Retina (tissue), 1 donor: ENCODE measurements at places on chromosomes 7 and 10.

GRCh38 chr10:92712016-92712889 is 22.5 kb downstream of the HHEX start:
- no peak for DNase-seq

GRCh38 chr10:80488539-80489066 is 34.5 kb downstream of the TSPAN14 start:
- no peak for DNase-seq

- DNase-seq = no peak
These were observed 268.4 kb downstream of the CXCL12 start for GRCh38 chr10:44116474-44116873.

DNA sequence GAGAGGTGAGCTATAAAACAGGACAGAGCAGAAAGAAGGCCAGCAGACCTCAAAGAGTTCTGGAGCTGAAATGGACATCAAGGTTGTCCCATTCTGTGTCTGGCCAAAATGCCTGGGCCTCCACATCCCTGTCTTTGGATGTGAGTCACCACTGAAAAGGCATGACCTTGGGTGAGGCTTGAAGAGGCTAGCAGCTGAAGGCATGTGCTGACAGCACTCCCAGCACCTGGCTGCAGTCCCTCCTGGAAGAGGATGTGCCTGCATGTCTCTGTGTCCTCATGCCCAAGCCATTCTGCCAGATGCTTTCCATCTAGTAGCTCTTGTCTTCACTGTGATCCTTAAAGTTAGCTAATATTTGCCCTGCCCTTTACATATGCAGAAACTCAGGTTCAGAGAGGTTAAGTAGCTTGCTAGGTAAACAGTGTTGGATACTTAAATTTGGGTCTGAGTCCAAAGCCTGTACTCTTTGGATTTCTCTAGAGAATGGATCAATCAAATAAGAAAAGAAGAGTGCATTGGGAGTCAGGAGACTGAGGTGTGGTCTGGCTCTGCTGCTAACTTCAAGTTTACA is 35.8 kb downstream of the HECW1 start:
- no peak for DNase-seq

DNA sequence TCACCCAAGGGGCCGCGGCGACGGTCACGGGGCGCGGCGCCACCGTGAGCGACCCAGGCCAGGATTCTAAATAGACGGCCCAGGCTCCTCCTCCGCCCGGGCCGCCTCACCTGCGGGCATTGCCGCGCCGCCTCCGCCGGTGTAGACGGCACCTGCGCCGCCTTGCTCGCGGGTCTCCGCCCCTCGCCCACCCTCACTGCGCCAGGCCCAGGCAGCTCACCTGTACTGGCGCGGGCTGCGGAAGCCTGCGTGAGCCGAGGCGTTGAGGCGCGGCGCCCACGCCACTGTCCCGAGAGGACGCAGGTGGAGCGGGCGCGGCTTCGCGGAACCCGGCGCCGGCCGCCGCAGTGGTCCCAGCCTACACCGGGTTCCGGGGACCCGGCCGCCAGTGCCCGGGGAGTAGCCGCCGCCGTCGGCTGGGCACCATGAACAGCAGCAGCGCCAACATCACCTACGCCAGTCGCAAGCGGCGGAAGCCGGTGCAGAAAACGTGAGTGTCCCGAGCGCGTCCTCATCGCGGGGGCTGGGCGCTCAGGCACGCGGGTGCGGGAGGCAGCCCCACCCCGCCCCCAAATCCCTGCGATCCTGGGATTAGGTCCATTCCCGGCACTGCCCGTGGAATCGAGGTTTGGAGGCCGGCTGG is 509 bp downstream of the AHR start:
- DNase-seq = peak; percentile 79

DNA sequence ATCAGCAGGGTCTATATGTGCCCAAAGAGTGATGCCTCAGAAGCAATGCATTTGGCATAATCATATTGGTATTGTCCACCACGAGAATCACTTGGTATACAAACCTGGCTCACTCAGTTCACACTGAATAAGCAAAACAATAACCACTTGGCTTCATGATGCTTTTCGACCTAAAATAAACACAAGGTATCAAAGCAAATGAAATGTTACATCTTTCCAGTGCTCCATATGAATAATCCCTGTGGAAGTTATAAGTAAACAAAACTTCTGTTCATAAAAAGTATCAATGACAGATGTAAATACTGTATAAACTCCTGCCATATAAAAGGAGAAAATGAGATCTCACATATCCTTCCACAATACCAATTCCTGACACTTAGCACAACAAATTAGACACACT is 29.8 kb upstream of the EBLN1 start:
- DNase-seq = no peak

DNA sequence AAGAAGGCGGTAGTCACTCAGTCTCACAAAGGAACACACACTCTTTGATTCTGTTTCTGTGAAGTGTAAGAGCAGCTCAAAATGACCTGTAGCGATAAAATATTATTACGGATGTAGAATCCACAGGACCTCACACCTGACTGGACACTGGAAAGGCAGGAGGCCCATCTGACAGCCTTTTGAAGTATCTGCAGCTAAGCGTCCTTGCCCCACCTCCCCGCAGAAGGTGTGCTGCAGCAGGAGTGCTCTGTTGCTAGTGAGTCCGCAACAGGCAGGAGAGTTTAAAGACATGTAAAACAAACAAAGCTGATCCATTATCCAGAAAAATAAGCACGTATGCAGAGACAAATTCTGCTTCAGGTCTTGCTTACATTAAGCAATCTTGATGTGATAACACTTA is 355.5 kb downstream of the GPR158 start:
- DNase-seq = no peak

GRCh38 chr7:74306730-74307469 is 17.7 kb downstream of the CLIP2 start:
- peak; percentile 49 for DNase-seq

DNA sequence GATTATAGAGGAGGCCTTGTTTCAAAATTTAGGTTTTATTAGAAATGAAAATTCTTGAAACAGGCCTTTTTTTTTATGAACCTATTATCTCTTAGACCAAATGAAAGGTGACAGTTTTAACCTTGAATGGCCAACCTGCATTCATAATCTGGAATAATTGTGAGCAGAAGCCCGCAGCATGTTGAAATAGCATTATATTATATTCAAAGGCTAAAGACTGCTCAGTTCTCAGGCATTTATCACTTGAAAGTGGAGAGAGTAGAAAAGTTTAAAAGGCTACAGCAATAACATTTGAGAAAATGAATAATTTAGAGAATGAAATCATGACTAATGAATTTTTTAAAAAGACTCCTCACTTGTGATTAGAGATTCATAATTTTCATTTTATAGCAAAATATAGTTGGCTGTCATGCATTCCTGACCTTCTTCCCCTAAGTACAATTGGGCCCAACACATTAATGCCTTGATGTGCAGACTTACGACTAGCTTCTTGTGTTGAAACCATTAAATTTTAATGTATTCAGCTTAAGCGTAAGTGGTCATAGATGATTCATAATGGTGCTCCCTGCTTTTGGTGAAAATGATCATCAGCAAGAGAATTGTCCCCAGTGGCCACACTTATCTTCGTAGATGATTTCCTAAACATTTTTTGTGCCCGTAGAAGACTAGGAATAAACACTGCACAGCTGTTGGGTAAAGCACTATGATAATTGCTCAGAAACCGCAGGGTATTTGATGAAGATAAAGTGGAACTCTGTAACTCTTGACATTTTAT is 346.6 kb upstream of the BMPER start:
- no peak for DNase-seq

- DNase-seq = no peak
These were observed 47.2 kb upstream of the WDR11 start for GRCh38 chr10:120803972-120804371.

DNA sequence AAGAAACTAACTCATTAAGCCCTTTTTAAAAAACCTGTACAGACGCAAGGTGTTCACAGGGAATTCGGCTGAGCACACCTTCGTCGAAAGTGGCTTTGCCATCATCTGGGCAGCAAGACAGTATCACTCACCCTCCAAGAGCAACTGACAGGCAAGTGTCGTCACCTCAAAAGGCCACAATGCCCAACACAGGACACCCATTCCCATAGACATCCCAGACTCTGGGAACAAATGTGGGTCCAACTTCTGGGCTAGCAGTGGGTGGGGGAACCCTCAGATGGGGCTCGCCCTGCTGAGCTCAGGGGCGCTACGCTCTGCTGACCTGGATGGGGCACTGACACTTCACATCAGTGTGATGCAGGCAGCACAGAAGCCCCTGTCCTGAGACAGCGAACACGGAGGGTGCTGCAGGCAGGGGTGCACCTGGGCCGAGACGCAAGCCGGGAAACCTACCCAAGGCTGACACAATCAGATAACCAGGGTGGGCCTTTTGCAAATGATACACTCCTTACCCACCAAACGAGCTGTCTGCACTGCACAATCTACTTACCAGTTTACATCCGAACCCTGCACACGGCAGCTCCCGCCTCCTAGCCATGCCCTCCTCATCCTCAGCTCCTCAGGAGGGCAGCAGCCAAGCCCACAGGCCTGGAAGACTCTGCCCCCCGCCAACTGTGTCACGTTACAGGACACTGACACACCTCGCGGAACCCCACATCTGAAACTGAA is 1.7 kb downstream of the DIP2C start:
- no peak for DNase-seq

GRCh38 chr7:156638443-156639077 is 2.0 kb upstream of the RNF32 start:
- no peak for DNase-seq

- no peak for DNase-seq
These were observed 88.5 kb downstream of the AVL9 start for GRCh38 chr7:32583791-32584190.

DNA sequence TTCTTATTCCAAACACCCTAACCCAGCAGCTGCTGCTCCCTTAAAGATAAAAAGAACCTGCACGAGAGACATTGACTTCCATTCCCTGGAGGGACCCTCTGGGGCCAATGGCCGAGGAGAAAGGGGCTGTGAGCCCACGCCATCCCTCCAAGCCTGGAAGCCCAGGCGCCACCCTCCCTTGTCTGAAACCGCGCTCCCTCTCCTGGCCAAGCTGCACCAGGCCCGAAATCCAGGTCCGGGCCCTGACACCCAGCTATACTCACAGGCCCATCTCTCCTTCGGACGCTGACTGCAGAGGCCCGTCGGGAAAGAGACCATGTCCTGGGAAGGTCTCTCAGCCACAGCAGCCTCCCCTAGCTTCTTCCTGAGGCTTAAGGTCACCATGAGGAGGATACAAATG is 196.5 kb downstream of the PTPRN2 start:
- no peak for DNase-seq

DNA sequence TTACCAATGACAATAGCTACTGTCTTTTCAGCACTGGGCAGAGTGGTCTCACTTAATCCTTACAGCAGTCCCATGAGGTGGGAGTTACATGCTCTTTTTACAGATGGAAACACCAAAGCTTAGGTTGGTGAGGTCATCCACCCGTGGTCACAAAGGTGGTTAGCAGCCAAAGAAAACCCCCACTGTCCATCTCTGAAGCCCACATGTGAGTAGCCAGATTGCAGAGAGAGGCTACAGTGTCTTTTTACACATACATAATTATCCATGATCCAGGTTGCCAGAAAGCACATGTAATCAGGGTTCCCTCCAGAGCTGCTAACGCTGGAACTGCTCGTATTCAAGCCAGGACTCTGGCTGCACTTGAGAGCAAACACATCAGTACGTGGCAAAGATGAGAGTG is 24.6 kb upstream of the ANKRD2 start:
- no peak for DNase-seq

DNA sequence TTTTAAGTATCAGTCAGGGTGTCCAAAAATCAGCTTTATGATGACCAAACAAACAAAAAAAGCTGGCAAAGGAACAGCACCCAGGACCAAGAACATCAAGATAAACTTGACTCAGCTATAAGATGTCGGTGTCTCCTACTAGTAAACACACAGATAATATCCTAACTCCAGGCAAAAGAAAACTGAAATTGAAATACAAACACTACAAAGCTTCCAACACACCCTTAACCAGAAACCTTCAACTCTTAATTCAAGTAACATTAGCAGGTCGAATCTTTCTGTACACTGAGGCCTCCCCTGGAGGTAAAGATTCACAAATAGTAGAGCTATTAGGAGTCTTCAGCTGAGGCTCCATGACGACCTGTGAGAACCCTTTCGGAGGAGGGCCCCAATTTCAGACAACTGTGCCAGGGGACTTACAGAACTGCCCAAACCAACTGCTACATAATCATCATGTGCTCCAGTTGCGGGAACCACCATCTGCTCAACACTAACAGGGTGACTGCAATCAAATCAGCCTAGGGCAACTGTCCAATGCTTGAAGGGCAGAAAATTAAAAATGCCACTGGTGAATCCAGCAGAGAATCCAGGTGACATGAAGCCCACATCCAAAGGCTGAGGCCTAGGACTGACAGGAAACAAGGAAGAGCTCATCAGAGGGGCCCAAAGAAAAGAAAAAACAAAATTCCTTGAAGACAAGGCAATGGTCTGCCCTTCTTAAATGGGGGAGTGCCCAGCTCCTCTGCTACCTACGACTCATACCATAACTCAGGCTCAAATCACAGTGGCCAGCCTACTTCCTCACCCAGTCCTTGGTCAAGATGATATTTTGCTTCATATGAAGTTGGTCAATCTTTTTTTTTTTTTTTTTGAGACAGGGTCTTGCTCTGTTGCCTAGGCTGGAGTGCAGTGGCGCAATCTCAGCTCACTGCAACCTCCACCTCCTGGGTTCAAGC is 20.0 kb downstream of the XPNPEP1 start:
- DNase-seq = no peak

DNA sequence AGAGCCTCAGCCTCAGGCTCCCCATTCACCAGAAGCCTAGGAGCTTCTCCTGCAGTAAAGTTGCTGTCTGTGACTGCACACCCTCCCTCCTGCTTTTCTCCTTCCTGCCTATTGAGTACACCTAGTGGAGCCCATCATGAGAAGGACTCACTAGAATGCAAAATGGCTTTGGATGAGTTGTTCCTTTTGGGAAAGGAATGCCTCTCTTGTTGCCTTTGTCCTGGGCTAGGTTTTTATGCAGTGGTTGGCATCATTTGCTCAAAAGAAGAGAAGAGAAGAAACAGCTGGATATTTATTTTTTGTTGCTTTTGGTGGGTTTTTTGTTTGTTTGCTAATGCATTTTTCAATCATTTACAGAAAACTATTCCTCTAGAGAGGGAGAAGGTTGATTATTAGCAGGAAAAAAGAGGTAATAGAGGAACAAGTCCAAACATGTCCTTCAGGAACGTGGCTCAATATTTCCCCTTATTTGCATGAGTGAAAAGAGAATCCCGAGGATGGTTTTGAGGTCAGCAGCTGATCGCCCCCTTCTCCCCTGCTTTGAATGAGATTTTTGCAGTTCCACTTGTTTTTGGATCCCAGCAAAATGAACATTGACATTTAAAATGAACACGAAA is 369.9 kb upstream of the NRP1 start:
- no peak for DNase-seq

DNA sequence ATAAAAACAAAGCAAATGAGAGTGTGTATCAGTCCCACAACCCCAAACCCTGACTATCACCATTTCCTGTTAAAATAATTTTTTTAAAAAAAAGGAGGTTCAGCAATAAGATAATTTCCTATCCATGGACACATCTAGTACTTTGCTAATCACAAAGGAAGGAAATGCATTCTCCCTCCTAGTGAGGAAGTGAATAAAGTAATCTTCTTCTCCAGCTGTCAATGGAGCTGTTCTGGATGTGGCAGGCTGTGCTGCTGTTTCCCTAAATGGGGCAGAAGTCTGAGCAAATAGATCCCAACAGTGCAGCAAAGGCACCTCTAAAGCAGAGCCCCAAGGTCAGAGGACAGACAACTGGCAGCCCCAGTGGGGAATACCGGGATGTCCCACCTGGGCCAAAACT is 540.0 kb downstream of the KCNMA1 start:
- no peak for DNase-seq

GRCh38 chr7:9598411-9598810 is 1165.0 kb downstream of the NXPH1 start:
- DNase-seq = no peak
